ENCODE measurements at places on chromosomes 2 and 18.

DNA sequence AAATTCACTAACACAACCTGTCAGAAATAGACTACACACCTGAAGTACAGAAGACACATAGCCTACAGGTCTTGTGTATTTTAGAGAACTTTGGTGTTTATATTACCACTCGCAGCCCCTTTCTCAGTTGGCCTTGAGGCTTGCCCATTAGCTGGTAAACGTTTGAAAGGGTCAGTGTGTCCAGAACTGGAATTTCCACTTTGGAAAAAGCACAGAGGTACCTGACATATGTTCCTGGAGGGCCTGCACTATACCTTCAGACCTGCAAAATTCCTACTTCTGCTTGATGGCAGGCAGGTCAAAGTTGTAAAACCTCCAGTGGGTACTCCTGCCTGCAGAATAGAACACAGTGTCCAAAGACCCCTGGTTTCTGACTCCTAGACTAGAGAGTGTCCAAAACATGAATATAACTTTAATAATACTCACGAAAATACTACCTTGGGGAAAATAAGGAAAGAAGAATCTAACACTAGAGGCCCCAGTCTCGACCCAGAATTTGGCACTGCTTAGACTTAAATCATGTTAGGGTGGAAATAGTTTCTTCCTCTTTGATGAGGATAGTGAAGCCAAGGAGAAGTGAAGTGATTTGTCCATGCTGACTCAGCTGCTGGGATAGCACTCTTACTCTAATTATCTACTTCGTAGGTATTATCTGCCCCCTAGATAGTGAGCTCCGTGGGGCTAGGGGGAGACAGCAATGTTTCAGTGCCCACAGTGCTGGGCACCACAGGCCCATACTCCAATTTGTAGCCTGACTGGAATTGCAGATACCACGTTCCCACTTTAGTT lies 2.8 kb downstream of the KCTD1 start:
- DNase-seq, result no peak

DNA sequence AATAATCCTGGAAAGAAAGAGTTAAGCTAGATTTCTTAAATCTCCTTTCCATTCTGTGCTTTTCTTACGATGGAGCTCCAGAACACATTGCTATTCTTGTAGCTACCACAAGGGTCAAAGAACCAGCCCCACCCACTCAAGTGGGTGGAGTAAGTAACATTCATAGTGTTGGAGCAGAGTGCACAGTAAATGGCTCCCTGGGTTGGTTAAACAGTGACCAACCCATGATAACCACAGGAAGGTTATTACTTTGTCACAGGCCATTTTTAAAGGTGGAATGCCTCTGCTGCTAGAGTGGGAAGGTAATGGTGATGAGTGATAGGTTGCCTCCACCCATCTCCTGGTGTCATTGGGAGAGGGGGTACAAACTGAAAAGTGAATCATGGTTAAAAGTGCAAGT lies 13.9 kb downstream of the ARPC2 start:
- peak; percentile 27 for DNase-seq

DNA sequence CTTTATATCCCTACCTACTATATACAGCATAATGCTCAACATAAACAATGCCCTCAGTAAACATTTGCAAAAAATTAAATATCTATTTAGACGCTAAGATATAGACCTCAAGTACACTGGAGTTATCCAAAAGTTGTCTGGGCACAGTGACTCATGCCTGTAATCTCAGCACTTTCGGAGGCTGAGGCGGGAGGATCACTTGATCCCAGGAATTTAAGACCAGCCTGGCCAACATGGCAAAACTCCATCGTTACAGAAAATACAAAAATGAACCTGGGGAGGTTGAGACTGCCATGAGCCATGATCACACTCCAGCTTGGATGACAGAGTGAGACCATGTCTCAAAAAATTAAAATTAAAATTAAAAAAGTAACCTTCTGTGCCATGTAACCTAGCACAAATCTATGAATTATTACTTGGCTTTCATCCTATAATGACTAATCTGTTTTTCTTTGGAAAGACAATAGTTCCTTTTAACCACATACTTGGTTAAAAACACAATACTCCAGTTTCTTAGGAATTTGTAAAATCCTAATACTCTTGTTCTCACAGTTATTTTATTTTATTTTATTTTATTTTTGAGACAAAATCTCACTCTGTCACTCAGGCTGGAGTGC lies 6.7 kb upstream of the TNFAIP6 start:
- DNase-seq, result no peak

DNA sequence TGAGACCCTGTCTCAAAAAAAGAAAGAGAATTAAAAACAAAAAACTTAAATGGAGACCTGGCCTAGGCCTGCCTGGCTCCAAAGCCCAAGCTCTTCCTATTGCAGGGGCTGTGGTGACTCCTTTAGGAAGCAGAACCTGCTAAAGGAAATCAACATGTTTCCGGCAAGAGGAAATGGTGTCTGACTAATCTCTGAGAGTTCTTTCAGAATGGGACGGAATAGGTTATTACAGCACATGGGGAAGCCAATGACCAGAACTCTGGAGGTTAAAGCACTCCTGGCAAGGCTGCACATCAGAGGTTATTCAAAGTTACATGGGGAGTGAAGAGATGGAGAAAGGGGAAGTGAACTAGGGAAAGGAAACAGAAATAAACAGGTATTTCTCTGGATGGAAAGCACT lies 21.4 kb downstream of the KIF3C start:
- DNase-seq, result peak; percentile 3

- DNase-seq, result no peak
These were observed 43.3 kb upstream of the SERPINB2 start for GRCh38 chr18:63844254-63844653.

GRCh38 chr2:195021711-195022507 lies 635.1 kb upstream of the SLC39A10 start:
- no peak for DNase-seq

GRCh38 chr18:68147728-68148127 lies 567.2 kb downstream of the TMX3 start:
- no peak for DNase-seq
